Stimulated activated CD8-positive, alpha-beta memory T cell treated with anti-CD3 and anti-CD28 coated beads, Interleukin-15, amount 100 ng/mL, for 24 hours (primary cell): ENCODE measurements at places on chromosomes 1 and 21.

- DNase-seq = no peak
Measured at GRCh38 chr1:31249854-31250253, 10.2 kb upstream of the NKAIN1 start.

DNA sequence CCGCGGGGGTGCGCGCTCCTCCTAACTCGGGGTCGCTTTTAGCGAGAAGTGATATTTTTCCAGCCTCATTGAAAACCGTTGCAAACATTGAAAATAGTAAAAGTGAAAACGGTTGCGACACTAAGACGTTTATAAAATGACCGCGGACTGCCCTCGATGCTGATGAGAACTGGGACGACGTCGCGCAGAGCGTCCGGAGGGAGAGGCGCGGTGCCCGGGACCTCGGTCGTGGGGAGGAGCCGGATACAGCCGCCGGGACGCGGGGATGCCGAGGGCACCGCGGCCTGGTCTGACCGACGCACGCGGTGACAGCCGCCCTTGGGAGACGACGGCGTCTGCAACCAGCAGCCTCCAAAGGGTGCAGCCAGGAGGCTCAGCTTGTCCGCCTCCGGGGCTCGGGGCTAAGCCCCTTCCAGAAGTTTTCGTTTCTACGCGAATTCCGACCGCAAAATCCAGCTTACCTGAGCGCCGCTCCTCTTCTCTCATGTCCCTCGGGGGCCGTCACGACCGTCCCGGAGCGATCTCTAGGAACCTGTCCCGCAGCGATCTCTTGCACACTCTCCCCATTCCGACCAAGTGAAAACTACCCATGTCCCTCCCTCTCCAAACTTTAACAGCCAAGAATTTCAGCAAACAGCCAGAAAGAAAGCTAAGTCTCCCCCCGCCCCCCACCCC, 144.4 kb upstream of the ETS2 start:
- no peak for DNase-seq

DNA sequence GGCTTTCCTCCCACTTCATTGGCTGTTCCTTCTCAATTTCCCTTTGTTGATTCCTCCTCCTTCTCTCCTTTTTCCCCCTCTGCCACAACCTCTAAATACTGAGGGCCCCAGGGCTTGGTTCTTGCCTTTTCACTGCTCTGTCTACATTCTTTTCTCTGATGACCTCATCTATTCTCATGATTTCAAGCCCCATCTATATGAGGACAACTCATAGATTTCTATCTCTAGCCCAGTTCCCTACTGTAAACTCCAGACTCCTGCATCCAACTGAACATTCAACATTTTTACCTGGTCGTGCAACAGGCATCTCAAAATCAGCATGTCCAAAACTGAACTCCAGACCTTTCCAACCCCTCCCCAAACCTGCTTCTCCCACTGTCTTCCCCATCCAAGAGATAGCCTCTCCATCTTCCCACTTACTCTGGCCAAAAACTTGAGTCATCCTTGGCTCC, 11.5 kb upstream of the SLC9A1 start:
- DNase-seq = no peak

DNA sequence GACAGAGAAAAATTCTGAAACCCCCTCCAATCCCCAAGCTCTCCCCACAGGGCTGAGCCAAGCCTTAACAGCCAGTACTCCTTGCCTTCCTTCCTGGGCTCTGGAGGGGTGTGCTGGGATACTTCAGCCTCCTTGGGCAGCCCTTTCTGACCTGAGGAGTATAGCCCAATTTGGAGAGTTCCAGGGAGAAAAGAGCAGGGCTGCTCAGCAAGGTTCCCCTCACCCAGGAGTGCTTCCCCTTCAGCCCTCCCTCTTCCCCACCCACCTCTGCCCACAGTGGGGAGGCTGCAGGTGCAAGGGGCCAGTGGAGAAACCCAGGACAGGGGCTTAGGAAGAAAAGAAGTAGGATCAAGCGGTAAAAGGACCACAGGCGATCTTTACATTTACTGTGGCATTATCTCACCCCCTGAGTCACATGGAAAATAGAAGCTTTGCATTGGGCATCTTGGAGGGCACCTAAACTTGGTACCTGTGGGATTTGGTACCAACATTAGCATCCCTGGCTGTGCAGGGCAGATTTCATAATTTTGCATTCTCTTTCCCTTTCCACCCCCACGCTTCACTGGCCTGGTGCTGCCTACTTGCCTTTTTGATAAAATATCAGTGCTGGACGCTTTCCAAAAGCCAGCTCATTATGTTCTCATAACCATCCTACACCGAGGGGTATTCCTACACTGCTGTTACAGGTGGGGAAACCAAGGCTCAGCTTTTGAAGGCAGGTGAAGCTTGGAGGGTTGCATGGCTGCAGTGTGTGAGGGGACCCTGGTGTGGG, 2.8 kb upstream of the ADORA1 start:
- DNase-seq = no peak

GRCh38 chr1:199272139-199272544, 633.3 kb downstream of the PTPRC start:
- no peak for DNase-seq

- no peak for DNase-seq
Measured at GRCh38 chr21:41141031-41141457, 26.9 kb upstream of the BACE2 start.

DNA sequence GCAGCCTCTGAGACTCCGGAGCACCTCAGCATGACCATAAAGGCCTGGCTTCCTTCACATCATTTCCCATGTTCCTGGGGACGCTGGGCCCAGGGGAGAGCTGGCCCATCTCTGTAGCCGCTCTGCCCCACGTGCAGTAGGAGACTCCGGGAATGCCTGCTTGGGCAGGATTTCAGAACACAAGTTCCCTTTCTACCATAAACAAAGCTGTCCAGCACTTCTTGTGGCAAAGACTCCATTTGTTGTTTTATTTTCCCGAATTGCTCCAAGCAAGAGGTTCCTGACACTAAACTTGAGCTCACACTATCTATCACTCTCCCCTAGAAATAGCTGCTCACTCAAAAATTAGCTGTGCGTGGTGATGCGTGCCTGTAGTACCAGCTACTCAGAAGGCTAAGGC, 21.9 kb downstream of the CHD5 start:
- DNase-seq = no peak

DNA sequence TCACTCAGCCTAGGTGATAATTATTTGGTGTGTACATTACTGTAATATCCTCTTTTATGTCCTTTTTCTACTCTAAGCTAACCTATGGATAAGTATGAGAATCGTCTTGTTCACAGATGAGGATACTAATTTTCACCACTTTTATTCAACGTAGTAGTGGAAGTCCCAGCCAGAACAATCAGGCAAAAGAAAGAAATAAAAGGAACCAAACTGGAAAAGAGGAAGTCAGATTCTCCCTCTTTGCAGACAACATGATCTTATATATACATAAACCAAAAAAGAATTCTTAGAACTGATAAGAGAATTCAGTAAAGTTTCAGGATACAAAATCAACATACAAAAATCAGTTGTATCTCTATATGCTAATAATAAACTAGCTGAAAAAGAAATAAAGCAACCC, 12.6 kb upstream of the RGL1 start:
- no peak for DNase-seq

GRCh38 chr1:59742526-59742925, 72.2 kb upstream of the HOOK1 start:
- no peak for DNase-seq

DNA sequence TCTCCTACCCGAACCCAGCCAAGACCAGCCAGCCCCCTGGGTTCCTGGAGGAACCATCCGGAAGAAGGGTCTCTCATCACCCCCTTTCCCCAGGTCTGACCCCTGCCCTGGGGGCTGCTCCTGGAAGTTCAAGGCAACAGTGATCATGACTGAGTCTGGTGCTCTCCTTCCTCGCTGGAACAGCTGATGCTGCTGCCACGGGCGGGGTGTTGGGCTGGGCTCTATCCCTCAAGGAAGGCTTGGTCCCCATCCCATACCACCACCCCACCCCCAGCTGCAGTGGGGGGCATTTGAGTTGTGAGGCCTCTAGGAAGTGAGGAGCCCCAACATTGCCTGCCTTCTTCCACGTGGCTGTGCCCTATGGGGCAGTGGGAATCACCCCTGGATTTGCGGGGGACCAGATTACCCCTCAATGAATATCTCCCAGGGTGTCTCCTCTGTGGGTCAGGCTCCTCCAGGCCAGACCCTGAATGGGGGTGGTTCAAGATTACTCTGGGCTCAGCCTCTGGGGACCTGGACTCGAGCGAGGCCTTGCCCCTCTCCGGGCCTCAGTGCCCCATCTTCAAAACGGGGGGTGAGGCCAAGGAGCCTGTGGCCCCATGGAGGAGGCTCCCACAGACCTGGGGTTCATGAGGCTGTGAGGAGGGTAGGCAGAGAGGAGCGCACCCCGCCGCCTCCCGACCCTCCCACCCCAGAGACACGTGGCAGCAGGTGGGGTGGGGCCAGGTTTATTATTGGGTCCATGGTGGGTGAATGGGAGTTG, 2.8 kb downstream of the MASP2 start:
- no peak for DNase-seq

DNA sequence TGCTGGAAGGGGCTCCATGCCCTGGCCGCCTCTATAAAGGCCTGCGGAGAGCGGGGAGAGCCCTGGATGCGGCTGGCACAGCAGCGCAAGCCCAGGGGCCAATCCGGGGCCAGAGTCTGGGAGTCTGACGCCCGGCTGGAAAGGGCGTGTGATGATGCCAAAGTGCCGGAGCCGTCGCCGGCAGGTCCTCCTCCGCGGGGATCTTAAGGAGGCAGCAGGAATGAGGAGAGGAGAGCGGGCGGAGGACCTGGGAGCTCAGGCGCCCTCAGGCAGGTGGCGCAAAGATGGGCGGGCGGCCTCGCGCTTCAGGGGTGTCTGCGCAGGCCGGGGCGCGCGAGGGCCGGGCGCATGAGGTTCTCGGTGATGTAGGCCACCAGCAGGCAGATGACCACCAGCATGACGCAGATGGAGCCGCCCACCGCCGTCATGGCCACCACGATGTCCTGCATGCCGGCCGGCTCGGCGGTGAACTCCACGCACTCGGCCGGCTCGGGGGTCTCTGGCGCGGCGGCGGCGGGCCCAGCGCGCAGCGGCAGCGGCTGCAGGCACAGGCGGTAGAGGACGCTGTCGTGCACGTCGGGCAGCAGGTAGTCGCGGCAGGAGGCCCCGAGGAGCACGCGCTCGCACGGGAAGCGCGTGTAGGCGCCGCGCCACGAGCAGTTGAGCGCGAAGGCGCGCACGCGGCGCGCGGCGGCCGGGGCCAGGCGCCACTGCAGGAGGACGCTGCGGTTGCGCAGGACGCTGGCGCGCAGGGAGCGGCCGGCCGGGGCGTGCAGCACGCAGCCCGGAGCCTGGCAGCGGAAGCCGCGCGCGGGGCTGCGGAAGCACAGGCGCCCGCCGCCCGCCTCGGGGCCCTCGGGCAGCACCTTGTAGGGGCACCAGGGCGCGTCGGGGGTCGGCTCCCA, 653 bp downstream of the FNDC10 start:
- DNase-seq = no peak

- no peak for DNase-seq
Measured at GRCh38 chr1:115084902-115085511, 4.3 kb downstream of the TSPAN2 start.
